Immature natural killer cell (primary cell): ENCODE measurements at places on chromosomes 2 and 18. TPM values are rescaled to one million over a fixed set of nuclear protein-coding genes. Genes with fewer than 3 reads are reported as not detected.

- no peak for DNase-seq
These were observed 47.0 kb downstream of the REV1 start for GRCh38 chr2:99442837-99443236.

DNA sequence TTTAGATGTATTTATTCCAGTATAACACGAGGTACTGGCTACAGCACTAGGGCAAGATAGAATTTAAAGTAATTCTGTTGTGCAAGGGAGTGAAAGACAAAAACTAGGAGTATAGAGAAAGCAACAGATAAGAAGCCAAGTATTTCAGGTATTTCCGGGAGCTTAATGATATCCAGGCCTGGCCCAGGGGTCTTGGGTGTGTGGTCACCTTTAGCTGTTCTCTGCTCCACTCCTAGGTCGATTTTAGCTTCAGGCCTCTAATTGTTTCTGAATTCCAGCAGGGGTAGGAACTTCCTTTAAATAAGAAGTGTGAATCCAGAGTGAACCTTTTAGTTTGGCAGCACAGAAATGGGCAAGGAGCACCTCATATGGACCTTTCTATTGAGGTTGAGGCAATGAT is 342.3 kb upstream of the MYT1L start:
- DNase-seq: no peak

Gene CEP192
- 6.3 TPM for polyA plus RNA-seq

DNA sequence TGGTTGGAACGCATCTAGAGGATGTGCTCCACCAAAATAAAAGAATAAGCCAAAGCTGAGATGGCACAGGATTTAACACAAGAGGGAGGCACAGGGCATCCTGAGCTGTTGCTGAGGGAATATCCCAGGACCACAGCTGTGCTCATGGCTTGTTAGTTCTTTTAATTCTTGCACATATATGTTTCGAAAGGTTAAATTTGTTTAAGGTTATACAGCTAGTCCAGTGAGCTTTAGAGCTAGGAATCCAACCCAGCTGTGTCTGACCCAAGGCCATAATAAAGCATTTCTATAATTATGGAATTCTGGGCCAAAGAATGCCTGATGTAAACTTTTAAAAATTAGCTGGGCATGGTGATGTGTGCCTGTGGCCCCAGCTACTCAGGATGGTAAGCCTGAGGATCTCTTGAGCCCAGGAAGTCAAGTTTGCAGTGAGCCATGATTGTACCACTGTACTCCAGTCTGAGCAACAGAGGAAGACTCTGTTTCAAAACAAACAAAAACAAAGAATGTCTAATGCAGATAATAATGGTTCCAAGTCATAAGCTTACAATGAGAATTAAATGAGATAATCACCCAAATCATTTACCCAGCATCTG is 66.4 kb upstream of the CCBE1 start:
- no peak for DNase-seq

GRCh38 chr2:81583311-81584108 is 1279.0 kb upstream of the LRRTM1 start:
- no peak for DNase-seq

Gene PRKAG3
- not detected for polyA plus RNA-seq

Gene RIT2
- polyA plus RNA-seq: not detected

Gene CDK15
- not detected for polyA plus RNA-seq

DNA sequence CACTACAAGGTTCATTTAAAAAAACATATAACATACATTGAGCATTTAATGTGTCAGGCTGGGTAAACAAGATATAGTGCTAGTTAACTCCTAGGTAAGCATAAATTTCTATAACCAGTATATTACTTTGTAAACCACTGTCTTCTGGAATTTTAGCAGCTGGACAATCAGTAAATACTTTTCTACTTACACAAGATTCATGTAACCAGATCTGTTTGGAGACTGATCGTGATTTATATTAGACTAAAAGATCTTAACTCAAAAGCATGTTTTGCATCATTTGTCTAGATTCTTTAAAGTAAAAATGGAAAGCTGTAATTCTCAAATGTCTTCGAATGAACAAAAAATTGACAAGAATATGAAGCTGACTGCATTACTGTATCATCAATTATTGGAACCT is 941 bp upstream of the SGO2 start:
- DNase-seq: no peak

Gene HOXD4
- not detected for polyA plus RNA-seq

GRCh38 chr2:64727843-64728463 is 74.2 kb upstream of the SERTAD2 start:
- DNase-seq: no peak

DNA sequence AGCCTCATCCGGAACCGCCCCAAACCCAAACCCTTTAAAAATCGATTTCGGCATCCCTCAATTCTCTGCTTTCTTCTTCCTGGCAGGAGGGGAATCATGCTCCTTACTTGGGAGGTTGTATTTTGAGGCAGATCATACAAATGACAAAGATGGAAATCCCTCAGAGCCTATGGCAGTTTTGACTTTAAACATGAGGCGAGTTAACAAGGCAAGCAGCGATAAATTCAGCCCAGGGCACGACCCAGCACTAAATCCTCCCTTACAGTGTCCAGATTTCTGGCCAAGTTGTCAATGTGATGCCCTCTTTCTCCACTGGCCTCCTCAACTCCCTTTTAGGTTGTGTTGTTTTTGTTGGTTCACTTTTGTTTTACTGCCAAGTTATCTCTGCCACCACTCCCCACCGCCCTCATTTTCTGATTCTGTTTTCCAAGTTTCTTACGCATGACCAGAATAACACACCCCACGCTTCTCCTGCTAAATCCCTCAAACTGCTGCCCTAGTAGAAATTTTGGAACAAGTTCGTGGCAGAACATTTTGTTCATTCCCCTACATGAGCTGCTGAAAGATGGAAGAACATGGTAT is 68.3 kb downstream of the CTAGE1 start:
- no peak for DNase-seq

GRCh38 chr2:219119422-219120043 is 41.1 kb downstream of the NHEJ1 start:
- DNase-seq: peak; percentile 26

Gene COBLL1
- polyA plus RNA-seq: not detected

- peak; percentile 78 for DNase-seq
These were observed 7.6 kb downstream of the ITGA6 start for GRCh38 chr2:172434821-172435605.

GRCh38 chr2:217452928-217453327 is 549.9 kb downstream of the TNS1 start:
- no peak for DNase-seq

Gene EVX2
- polyA plus RNA-seq: not detected

DNA sequence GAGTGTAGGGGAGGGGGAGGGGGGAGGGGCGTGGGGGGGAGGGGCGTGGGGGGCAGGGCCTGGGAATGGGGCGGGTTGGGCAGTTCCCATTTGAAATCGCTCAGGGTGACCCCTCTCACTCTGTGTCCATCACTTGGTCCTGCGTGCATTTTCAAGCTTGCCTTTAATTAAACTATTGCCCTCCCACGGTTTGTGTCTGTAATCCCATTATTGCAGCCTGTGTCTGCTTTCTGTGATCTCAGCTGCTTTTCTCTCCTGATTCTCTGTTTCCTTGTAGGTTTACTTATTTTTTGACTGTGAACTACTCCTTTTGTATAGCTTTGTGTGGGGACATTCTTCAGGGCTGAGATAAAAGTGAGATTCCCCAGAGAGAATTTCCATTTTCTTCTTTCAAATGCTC is 1.3 kb downstream of the DCDC2C start:
- no peak for DNase-seq

GRCh38 chr2:194166818-194167217 is 1490.2 kb upstream of the SLC39A10 start:
- no peak for DNase-seq

DNA sequence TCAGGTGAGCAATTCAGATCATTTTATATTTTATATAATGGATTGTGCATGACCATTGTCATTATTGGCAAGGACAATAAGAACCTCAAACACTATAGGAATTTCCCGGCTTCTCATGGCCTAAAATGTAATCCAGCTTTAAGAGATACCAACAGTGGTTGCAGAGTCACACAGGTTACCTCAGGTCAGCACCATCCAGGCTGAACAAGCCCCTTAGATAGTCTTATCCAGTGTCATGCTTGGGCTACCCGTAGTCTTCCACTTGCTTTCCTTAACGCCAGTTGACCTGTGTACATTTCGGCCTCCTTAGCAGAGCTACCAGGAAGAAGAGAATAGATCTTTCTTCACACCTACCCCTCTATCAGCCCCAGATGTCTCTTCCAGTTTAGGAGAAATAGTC is 293.3 kb upstream of the SYT4 start:
- no peak for DNase-seq

- peak; percentile 41 for DNase-seq
These were observed 1.7 kb downstream of the NCK2 start for GRCh38 chr2:105746177-105747080.

DNA sequence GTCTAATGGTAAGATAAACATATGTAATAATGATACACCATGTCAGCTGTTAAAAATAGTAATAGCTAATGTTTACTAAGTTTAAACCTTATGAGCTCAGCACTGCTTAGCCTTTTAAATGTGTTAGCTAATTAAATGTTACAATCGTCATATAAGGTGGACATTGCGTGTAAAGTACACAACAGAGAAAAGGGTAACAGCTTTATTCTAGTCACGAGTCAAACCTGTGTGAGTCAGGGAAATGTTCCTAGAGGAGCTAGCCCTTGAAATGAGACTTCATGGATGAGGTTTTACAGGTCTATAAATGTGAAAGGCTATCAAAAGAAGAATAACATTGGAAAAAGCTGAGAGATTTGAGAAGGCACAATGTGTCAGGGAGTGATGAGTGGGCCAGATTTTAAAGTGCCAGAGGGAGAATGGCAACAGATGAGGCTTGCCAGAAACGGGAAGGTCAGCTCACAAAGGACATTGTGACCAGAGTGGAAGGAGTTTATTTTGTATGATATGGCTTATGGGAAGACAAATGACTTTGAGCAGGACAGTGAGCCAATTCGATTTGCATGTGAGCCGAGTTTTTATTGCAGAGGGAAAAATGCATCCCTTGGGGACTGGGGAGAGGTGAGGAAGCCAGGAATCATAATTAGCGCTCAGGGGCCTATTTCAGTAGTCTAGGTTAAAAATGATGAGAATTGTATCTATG is 276.3 kb downstream of the CTNNA2 start:
- DNase-seq: no peak

Gene GAD1
- polyA plus RNA-seq: not detected

Gene SP5
- polyA plus RNA-seq: not detected

- DNase-seq: no peak
These were observed 103.3 kb upstream of the RBBP8 start for GRCh38 chr18:22829781-22830180.

DNA sequence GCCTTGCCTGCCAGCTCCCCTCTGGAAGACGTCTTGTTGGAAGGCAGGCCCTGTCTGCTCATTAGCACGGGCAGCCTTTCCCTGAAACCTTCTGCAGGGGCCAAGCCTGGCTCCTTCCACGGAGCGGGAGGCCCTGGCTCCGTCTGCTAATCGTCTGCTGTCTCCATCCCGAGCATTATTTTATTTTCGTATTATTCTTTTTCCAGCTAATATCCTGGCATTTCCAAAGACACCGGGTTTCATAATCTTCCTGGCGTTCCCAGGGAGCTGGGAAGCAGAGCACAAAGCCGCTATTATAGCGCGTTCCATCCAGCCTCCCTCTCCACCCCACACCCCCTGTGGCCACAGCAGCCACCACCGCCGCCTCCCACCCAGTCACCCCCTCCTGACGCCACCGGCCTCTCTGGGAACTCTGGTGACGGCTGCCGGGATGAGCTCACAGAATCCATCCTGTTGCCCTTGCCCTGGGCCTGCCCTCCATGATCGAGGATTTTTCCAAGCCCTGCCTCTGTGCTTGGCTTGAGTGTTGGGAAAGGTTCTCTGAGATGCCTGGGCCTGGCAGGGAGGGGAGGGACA is 125.5 kb downstream of the DYSF start:
- DNase-seq: no peak

GRCh38 chr2:96548558-96549465 is 12.3 kb downstream of the ARID5A start:
- no peak for DNase-seq
